ENCODE measurements at places on chromosomes 7 and 10.
A peak's percentile ranks its signal among the peaks of the same experiment; 100 is the strongest.

DNA sequence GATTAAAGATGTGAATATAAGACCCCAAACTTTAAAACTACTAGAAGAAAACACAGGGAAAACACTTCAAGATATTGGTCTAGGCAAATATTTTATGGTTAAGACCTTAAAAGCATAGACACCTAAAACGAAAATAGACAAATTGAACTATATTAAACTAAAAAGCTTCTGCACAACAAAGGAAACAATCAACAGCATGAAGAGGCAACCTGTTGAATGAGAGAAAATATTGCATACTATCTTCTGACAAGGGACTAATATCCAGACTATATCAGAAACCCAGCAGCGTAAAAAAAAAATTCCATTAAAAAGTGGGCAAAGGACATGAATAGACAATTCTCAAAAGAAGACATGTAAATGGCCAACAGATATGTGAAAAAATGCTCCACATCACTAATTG lies 18.6 kb downstream of the PAPSS2 start:
- no peak for DNase-seq

DNA sequence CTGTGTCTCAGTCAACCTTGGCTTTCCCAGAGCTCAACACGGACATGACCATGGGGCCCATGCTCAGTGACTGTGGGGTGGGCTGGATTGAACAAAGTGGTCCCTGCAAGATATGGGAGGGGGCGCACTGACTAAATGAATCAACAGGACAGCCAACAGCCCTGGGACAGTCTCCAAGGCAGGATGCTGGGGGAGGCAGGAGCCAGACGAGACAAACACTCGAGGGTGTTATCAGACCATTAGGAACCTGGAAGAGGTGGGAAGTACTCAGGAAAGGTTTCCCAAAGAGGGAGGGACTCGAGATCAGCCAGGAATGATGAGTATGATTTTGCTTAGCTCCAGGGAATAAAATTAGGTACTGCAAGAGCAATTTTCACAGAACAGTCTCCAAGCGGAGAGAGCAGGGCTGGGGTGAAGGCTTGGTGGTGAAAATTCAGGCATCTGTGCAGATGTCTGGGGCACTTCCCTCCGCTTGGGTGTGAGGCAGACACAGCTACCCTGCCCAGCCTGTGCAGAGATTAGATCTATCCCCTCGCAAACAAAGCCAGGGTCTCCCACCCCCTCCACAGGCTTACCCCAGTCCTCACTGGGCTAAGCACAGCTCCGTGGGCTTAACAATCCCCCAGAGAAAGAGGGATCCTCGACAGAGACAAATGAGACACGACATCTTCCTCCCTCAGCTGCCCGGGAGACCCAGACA lies 261.1 kb upstream of the ZMIZ1 start:
- no peak for DNase-seq

- DNase-seq = no peak
These were observed 186.0 kb downstream of the PARD3 start for GRCh38 chr10:34629084-34629483.

- DNase-seq = no peak
These were observed 129.4 kb upstream of the SHH start for GRCh38 chr7:155941688-155942087.

DNA sequence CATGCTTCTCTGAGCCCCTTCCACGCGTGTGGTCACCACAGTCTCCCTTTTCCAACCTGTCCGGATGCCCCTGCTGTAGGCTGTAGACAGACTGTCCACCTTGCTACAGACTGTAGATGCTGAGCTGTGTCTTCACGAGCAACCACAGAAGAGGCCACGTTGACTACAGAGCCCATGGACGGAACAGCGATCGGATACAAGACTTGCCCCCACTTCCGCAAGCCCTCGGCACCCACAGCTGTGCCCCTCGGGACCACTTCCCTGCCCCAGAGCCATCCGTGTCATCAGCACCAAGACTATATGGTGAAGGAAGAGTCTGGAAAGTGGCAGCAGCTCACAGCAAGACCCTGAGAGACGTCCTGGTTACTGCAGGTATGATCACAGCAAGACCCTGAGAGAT lies 491.4 kb downstream of the DNAJB6 start:
- DNase-seq = no peak

- DNase-seq = no peak
These were observed 107.0 kb upstream of the AKR1E2 start for GRCh38 chr10:4719036-4719435.

DNA sequence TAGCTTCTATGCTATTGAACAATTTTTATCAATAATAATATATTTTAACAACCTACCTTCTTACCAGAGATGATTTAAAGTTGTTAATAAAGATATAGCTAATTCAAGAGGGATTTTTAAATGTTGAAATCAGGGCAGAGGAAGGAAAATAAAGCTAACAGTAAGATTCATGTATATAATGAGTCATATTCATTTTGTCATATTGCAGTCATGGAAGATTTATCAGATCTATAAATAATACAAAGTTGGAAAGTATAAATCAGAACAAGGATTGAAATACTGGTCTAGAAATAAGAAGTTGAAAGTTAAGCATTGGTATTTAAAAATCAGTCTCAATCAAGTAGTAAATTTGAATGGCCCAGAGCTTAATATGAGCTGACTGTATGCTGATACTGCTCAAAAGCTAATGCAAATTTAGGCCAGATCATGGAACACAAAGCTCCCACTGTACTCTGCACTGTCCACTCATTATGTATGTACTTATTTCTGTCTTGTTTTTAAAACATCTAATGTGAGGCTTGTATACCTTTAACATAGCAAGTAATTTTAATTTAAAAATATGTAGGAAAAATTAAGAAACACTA lies 196.9 kb downstream of the ZEB1 start:
- no peak for DNase-seq

DNA sequence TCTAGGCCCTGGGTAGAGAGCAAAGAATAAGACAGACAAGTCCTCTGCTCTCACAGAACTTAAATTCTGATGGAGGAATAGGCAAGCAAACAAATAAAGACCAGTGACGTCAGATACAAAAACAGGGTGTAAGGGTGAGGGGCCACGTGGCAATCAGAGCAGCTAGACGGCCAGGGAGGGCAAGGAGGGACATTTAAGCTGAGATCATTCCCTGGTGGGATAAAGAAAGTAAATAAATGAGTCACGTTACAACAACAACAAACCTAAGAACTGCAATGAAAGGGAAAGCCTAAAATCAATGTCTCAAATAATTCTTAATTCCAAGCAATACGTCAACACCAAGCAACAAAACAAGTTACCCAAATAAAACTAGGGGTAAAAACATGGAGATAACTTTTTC lies 21.8 kb downstream of the STN1 start:
- DNase-seq = no peak

DNA sequence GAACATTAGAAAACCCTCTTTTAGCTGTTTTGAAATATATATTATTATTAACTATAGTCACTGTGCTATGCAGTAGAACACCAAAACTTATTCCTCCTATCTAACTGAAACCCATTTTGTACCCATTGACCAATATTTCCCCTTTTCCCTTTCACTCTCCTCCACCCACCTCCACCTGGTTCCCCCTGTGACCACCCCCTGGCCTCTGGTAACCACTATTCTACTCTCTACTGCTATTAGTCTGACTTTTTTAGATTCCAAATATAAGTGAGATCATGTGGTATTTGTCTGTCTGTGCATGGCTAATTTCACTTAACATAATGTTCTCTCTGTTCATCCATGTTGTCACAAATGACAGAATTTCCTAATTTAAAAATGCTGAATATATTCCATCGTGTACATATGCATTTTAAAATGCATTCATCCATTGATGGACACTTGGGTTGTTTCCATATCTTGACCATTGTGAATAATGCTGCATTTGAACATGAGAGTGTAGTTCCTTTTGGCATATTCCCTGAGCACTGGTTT lies 18.7 kb downstream of the TBC1D12 start:
- DNase-seq = no peak

- DNase-seq = peak; percentile 21
These were observed 20.5 kb upstream of the PITRM1 start for GRCh38 chr10:3192856-3193635.

- no peak for DNase-seq
These were observed 277.3 kb downstream of the CELF2 start for GRCh38 chr10:11294831-11295450.

DNA sequence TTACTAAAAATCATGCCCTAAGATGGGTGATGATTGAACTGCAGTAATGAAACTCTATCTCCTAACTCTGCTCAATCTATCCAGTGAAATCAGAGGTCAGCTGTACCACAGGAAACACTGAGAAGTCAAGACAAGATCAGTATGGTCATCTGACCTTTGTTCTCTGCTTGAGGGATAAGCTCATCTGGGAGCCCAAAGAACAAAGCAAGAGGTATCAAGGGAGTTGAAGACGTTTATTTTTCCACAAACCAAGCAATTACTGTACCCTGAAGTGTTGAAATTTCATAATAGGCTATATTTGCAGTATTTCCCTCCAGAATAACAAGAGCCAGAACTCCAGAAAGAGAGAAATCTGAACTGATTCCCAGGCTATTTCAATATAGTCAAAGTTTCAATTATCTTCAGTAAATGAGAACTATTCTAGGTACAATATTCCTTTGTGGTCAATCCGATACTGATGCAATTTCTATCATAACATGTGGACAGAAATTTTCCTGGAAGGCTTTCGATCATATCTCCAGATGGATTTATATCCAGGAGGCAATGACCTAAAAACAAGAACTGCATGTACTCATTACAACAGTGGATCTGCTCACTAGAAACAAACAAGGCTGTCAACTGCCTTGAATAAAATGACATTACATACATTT lies 345.3 kb downstream of the TNS3 start:
- no peak for DNase-seq

DNA sequence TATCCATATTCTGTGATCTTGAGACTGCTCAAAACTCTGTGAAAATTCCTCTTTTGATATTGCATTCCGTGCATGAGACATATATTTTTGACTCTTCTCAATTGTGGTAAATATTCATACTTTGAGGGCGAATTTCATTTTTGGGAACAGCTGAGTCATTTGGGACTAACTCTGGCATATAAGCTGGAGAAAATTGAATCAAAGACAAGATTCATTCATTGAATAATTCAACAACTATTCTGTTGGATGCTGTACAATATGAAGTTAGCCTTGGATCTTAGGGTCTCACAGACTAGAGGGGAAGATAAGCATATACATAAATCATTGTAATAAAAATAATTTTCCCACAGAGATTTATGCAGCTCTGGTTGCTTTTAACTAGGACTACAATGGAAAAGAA lies 183.2 kb upstream of the NEBL start:
- no peak for DNase-seq

DNA sequence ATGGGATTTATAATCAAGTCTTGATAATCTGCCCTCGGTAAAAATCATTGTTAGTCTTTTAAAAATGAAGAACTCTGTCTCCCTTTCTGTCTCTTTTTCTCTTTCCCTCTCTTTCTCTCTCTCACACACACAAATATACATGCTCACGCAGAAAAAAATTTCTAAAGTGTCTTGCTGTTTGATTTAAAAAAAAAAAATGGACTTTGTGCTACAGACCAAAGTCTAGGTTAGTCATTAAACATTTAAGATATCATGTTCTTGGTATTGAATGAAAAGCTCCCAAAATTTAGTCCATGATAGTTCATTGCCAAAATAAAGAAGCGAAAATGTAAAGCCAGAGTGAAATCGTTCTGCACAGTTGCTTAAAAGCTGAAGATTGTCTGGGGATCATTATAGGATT lies 665.8 kb downstream of the SORCS1 start:
- DNase-seq = no peak

DNA sequence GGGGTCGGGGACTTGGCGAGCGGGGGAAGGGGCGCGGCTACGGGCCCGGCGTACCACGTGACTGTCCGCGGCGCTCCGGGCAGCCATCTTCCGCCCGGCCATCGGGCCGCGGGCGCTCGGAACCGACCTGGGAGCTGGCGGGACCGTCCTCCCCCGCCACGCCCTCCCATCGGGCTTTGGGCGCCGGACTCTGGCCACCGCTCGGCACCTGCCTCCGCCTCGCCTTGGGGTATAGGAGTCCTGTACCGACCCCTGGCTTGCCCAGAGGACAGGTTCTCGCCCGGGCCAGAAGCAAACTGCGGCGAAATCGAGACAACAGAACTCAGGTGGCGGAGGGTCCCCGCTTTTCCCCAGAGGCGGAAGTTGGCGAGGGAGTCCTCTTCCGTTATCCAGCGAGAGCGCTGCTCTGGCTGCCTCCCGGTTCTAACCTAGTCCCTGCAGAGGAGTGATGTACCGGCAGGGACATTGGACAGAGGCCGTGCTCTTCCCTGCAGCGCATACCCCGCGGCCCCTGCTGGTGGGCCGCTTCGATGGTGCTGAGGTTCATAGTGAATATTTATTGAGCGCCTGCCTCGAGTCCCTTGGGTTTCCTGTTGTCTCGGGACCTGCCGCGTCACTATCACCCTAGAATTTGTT lies 1.2 kb upstream of the SGMS1 start:
- DNase-seq = peak; percentile 68

DNA sequence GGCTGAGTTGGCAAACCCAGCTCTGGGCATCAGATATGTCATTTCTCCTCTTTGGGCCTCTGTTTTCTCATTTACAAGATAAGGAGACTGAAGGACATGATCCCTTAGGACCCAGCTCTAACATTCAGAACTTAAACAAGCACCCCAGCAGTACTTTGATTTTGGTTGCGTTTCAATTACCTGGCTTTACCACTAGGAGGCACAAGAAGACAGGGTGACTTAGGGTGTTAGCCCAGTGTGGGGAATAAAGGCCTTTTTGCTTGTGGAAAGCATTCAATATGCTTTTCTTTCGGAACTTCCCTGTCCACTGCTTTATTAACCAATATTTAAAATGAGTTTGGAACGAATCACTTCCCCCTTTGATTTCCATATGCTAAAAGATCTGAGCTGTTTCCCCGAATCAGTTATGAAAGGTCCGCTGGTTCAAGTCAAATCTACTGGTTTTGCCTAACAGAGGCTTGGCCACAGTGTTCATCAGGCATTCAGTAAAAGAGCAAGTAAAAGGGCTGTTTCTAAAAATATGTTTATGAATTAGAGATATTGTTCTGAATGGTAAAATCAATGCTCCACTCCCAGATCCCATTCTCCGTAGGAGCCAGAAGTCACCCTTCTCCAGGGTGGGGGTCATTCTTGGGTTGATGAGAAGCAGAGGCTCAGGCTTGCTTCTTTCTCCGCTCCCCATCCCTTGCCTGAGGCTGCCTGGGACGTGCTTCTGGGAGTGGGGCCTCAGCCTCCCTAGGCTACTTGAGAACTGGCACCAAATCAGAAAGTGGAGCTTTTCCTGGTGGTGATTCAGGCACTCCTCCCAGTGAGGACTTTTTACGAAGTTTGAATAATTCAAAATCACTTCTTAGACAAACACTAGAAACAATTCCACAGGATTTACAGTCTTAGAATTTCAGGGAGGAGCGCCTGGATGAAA lies 105.5 kb downstream of the MYOF start:
- DNase-seq = peak; percentile 34

- DNase-seq = no peak
These were observed 577.7 kb downstream of the NRG3 start for GRCh38 chr10:82452676-82453075.

DNA sequence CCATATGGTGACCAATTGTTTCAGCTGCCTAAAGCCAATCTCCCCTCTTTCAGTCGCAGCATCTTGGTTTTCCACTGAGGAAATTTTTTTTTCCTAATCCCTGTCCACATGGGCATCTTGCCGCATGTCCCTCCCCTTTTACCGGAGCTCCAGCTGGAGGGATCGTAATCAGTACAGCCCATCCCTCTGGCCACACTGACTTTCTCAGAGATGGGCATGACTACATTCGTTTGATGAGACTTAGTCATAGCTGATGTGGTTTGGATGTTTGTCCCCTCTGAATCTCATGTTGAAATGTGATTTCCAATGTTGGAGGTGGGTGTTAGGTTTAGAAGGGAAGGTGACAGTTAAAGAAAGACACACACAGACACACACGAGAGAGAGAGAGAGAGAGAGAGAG lies 186.8 kb upstream of the CXCL12 start:
- DNase-seq = no peak

- no peak for DNase-seq
These were observed 277.4 kb downstream of the AGMO start for GRCh38 chr7:15284396-15284795.

Measured in stimulated activated naive B cell treated with anti-CD40 and anti-IgM and Interleukin-4, amounts not matched to agents 10 μg/mL and 1 μg/mL and 100 μg/mL, for 72 hours (primary cell).